Astrocyte of the cerebellum (primary cell): ENCODE measurements at places on chromosomes 3 and 15.

- DNase-seq, result no peak
Measured at GRCh38 chr15:92677999-92678398, 22.4 kb upstream of the FAM174B start.

DNA sequence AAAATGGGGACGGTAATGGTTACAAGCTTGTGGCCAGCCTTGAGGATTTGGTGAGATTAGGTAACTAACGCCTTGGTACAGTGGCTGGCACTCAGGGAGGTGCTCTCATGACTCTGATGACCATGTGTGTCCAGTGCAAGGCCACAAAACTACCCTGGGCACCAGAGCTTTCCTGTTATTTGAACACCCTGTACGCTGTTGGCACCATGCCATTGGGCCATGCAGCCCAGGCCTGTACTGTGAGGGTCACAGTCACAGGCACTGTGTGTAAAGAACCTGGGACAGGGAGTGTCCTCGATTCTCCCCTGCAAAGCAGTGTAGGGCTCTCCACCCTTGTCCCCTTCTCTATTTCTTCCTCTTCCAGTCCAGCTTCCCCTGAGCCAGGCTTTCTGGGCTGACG, 6.3 kb downstream of the TMEM43 start:
- no peak for DNase-seq

GRCh38 chr3:64687086-64687780, 567 bp downstream of the ADAMTS9 start:
- no peak for DNase-seq

DNA sequence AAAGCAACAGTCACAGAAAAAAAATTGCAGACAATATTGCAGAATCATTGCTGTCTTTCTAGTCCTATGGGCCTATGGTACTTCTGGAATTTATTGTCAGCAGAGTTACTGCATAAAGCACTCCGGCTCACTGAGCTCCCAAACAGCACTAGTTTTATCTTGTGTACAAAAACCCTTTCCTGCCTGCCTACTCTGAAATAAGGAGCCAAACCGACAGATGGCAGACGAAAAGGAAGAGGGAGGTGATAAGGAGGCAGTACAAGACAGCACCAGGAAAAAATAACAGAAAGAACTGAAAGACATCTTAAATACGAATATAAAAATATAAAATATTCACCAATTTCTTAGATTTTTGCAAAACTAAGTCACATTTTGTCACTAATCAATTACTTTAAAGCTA, 15.6 kb downstream of the HERC1 start:
- DNase-seq, result no peak

- no peak for DNase-seq
Measured at GRCh38 chr15:89197503-89197971, 23.8 kb downstream of the RLBP1 start.

DNA sequence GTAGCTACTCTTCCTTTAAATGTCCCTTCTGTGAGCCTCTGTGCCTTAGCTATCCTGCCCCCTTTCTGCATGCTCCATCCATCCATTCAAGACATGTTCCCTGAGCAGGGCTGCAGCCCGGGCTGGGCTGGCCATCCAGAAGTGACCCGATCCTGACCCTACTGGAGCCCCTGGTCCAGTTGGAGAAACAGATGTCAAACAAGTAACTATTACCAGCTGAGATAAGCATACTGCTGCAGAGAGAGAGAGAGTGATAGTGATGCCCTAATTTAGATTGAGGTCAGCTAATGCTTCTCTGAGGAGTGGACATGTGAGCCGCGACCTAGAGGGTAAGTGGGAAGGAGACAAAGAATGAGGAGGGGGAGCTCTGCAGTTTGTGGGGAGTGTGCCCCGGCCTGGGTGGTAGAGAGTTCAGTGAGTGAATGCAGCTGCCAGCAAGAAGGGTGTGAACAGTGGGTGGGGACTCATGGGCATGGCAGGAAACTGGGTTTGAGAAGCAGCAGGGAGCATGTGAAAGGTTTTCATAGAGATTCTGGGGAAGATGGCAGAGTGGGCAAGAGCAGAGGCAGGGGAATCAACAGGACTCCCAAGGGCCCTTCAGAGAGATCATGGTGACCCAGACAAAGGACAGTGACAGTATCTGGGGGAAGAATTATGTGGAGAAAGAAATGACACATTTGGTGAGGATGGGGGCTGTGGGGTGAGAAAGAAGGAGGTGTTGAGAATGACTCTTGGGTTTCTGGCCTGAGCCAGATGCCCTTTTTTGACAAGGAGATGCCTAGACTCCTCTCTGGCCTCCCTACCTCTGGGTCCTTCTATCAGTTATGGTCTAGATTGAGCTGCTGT, 44.9 kb downstream of the CHCHD6 start:
- DNase-seq, result no peak

- no peak for DNase-seq
Measured at GRCh38 chr3:23820888-23821287, 15.1 kb downstream of the UBE2E1 start.

DNA sequence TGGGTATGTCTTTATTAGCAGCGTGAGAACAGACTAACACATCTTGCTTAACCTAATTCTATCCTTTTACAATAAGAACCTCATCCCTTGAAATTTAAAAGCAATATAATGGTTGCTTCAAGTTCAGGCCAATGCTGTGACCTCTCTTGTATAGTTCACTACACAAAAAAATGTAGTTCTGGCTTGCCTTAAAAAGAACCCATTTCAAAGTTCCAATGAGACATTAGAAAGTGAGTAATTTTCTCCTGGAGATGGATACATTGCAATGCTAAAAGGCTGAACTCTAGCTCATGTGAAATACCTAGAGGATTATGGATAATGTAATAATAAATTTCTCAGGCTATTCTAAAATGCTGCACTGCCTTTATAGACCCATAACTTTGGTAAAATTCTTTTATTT, 47.8 kb downstream of the ATP13A4 start:
- DNase-seq, result no peak

- no peak for DNase-seq
Measured at GRCh38 chr15:65263313-65263712, 23.4 kb downstream of the PARP16 start.

DNA sequence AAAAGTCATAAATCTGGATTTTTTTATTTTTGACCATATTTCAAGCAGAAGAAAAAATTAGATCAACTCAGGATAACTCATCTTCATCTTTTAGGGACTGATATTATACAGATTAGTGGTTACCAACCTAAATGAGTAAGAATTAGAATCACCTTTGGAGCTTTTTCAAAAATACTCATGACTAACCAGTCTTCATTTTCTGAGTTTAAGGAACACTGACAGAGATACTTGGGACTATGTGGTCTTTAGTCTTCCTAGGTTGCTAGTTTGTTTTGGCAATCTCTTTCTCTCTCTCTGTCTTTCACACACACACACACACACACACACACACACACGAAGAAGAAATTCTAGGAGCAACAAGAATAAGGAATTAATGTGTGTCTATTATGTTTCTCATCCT, 50.1 kb downstream of the TMOD3 start:
- no peak for DNase-seq

DNA sequence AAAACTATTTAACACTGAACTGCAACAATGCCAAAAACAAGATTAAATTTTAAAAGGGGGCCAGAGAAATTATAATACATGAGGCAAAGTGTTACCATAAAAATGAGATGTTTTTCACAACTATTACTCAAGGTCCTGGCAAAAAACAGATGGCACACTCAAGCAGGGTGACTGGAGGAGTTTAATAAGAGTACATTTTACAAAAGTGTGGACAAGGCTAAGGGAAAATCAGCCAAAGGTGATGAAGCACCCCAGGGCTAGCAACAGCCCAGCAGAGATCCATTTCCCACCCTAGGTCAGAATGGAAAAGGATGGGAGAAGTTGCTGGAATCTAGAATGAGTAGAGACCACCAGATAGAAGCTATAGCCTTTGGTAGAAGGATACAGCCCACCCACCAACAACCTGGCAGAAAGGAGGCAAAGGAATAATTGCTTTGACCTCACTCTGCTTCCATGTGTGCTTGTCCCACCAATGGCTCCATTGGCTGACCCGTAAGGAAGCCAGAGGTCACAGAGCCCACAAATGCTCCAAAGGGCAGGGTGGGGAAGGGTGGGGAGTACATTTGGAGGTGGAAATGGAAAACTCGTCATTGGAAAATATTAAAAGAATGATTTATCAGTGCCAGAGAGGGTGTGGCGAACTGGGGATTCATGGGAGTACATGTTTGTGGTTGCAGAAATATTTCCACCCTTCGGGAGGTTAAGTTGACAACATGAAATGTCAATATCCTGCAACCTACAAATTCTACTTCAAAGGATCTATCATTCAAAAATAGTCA, 161.0 kb upstream of the UBE2E2 start:
- DNase-seq, result no peak

- no peak for DNase-seq
Measured at GRCh38 chr3:153260681-153261080, 98.7 kb downstream of the RAP2B start.

- no peak for DNase-seq
Measured at GRCh38 chr3:139574026-139574947, 34.7 kb upstream of the RBP1 start.

DNA sequence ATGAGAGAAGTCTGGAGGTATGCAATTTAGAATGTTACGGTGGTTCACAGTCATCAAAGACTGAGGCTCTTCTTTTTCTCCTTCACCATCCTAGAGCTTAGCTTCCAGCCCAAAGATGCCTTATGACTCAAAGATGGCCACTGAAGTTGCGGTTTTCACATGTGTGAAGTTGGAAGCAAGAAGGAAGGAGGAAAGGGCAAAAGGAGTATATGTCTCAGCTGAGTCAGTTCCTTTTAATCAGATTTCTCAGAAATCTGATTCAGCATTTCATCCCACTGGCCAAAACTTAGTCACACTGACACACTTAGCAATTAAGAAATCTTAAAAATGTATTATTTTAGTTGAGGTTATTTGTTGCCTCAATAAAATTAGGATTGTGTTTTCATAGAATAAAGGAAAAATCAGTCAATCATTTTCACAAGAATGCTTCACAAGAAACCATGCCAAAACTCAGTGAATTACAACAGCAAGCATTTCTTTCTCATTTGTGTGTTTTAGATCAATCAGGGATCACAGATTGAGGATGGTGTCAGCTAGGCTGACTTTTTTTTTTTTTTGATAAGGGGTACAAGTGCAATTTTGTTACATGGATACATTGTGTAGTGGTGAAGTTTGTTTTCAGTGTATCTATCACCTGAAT, 211.1 kb upstream of the GADL1 start:
- DNase-seq, result peak; percentile 92

GRCh38 chr3:25818335-25818734, 28.4 kb downstream of the OXSM start:
- no peak for DNase-seq

GRCh38 chr15:96746665-96747064, 416.2 kb downstream of the NR2F2 start:
- no peak for DNase-seq

GRCh38 chr3:121747976-121748375, 1.6 kb downstream of the GOLGB1 start:
- DNase-seq, result no peak

DNA sequence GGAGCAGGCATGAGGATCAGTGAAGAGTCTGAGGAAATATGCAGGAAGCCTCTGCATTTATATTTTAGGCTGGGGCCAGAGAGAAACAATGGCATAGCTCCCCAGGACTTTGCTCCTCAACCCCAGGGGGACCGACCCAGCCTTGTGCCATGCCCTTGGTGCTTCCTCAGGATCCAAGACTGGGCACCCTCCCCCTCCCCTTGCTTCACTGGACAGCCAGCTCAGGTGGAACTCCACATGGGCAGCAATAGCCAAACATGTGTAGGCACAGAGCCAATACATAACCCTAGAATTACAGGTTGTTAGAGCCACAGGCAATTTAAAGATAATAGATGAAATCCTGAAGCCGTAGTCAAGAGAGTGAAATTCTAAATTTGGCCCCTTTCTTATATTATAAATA, 73.0 kb upstream of the ETV5 start:
- DNase-seq, result no peak

GRCh38 chr15:100311154-100311625, 30.6 kb downstream of the ADAMTS17 start:
- no peak for DNase-seq

- no peak for DNase-seq
Measured at GRCh38 chr3:69426967-69427304, 41.0 kb upstream of the FRMD4B start.

DNA sequence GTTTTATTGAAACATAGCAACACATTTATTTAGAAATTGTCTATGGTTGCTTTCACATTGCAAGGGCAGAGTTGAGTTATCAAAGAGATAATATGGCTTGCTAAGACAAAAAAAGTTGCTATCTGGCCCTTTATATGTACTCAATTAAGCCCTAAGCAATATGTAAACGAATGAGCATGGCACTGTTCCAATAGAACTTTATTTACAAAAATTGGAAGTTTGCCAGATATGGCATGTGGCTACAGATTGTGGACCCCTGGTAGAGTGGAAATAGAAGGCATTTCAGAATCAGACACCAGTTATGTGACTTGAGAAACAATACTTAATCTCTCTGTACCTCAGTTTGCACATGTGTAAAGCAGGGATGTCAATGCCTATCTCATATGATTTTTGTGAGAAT, 515.6 kb upstream of the SGO1 start:
- no peak for DNase-seq

- no peak for DNase-seq
Measured at GRCh38 chr3:45153658-45154437, 7.7 kb upstream of the CDCP1 start.

- no peak for DNase-seq
Measured at GRCh38 chr3:128316481-128316891, 150.2 kb downstream of the DNAJB8 start.

DNA sequence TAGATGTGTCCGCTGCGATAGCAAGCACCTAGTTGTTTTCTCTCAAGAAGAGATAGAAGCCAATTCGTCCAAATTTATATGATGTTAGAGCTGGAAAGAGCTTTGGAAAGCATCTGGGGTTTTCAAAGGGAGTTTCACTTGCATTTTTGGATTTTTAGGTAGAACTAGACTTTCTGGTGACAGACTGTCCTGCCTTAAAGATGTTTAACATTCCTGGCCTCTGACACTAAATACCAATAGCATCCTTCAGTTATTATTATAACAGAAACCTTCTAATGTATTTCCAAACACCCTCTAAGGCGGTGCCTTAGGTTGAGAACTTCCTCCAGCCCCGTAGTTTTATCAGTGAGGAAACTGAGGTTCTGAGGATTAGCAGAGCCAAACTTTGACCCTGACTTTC, 305.3 kb downstream of the SATB1 start:
- DNase-seq, result no peak

DNA sequence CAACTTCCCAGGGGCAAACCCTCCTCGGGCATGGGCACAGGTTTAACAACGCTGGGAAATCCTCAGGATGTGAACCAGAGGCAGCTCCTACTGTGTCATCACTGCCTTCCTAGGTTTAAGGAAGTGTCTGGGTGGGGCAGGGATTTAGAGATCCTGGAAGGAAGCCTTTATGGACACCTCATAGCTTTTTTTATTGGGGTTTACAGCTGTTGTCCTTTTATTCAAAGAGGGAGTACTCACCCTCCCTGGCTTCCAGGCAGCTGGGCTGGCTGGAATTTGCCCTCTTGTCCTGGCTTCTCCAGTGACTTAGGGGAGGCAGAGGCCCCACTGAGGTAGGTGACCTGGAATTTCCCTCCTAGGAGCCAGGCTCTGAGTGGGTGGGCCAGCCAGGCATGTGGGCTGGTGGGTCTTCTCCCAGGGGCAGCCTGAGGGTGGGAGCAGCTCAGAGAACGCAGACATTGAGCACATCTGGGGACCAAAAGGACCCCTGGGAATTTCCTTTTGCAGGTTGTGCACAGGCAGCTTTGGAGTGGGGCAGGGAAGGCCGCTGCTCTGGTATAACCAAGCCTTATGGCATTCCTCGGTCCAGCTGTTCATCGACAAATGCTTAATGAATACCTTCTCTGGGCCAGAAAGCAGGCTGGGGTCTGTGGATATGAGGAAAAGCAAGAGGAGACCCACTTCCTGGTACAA, 13.5 kb upstream of the FAM3D start:
- no peak for DNase-seq

GRCh38 chr15:89664441-89665350, 9.4 kb upstream of the KIF7 start:
- DNase-seq, result no peak
